NCI-H1105 treated with DMSO at 0.1 percent for 48 hours (cell line): ENCODE measurements at places on chromosomes 1 and 21.

GRCh38 chr21:44398499-44398898, 45.1 kb downstream of the TRPM2 start:
- DNase-seq: no peak

DNA sequence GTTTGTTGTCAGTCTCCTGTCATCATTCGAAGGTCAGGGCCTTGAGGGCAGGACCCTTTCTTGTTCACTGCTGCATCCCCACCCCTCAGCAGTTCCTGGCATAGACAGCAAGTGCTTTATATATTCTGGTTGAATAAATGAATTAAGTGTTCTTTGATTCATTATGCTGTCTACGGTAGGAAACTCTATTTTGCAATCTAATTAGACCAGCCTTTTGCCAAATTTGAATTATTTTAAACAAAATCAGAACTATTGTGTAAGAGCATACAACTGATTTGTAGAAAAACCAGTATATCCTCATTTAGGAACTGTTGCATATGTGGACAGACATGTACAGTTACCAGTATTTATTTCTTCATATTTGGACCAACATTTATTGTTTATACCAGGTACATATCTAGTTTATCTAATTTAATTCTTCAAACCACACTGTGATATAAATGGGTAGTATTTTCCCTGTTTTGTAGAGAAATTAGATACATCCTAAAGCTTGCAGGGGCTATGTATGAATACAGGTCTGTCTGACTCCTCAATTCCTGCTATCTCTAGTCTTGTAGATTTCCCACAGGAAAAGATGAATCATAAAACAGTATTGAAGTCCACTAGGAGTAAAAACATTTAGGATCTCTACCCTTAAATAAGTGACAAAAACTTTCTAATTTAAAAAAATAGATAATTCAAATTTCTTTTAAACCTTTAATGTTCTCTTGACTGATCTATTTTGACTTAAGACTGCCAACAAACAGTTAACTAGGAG, 10.4 kb downstream of the MGST3 start:
- DNase-seq: no peak

DNA sequence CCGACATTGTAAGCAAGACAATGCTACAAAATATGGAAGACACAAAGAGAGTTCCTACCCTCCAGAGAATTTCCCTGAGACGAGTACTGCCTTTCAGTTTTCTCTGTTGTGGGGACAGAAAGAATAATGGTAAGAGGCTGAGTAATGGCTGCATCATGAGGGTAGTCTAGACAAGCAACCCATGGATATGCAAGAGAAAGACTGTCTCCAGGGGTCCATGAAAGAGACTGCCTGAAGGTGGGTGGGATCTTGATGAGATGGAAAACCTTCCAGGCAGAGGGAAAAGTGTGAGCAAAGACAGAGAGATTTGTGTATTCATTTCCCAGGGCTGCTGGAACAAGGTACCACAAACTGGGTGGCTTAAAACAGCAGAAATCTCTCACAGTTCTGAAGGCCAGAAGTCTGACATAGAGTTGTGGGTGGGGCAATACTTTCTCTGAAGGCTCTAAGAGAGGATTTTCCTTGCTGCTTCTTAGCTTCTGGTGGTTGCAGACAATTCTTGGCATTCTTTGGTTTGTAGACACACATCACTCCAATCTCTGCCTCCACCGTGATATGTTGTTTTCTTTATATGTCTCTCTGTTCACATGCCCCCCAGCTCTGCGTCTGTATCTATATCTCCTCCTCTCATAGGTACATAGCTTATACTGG, 41.4 kb downstream of the ANP32E start:
- no peak for DNase-seq

DNA sequence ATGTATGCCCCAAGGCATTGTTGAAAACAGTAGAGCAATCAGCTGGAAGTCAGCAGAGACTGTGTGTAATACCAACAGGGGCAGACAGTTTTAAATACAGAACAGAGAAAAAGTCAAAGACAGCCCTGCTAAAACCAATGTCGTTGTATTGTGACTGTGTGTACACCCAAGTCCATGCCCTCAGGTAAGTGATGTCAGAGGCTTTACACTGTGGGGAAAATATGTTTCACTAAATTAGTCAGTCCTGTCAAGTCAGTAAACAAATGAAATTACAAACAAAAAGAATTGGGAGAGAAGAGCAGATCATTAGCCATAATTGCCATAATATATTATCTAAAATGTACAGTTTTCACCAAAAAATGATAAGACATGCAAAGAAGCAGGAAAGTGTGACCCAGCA, 2.4 kb upstream of the CYP2J2 start:
- no peak for DNase-seq

DNA sequence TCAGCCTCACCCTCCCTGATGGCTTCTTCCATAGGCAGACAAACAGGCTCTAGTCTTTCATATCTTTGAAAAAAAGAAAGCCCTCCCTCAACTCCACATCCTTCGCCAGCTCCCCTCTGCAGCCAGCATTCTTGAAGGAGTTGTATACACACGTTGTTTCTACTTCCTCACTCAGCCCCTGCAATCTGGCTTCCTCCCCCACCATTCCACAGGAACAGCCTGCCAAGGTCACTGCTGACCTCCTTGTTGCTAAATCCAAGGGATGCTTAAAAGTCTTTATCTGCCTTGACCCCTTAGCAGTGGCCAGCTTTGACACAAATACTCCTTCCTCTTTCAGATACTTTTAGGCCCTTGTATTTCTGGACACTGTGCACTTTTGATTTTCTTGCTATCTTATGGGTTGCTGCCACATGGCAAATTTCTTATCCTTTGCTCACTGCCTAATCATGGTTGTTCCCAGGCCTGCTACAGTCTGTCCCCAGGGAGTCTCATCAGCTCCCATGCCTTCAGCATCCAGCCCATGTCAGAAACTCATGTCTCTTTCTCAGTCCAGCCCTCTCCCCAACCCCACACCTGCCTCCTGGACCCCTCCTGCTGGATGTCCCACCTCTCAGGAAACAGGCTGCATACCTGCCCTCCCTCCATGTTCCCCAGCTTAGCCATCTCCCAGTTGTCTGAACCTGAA, 8.3 kb downstream of the FAM229A start:
- DNase-seq: no peak

GRCh38 chr1:42848823-42849537, 2.6 kb downstream of the ZNF691 start:
- no peak for DNase-seq

DNA sequence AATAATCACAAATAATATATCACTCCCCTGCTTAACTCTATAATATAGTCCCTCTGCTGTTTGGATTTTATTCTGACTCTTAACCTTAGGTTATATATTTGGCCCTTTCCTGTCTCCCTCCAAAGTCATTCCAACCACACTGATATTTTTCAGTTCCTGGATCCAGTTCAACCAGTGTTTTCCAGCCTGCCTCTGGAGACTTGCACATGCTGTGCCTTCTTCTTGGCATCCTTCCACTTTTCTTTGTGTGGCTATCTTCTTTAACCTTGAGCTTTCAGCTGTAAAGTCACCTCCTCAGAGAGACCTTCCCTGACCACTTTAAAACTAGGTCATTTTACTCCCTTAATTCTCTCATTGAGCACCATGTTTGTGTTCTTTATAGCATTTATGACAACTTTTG, 19.4 kb downstream of the CERS2 start:
- DNase-seq: no peak

DNA sequence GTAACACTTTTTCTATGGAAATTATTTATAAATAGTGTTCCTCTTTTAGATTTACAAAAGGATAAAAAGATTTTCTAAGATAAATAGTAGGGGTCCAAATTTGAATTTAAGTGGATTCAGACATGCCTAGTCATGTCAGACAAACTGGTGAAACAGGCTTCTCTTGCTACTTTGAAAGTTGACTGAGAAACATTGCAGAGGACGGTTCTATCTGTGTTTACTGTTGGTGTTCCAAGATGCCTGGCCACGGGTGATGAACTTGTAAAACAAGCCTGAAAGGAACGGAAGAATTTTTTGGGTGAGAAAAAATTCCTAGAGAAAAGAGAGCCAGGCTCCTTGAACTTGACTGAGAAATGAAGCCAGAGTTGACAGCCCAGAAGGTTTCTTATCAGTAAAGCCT, 2.2 kb downstream of the KRTAP19-1 start:
- DNase-seq: no peak

- DNase-seq: peak; percentile 50
Measured at GRCh38 chr1:30612536-30613065, 110.8 kb downstream of the MATN1 start.
